RKO (cell line): ENCODE measurements at places on chromosomes 6 and 20.

- DNase-seq = no peak
Measured at GRCh38 chr20:33463332-33464101, 20.0 kb upstream of the SNTA1 start.

DNA sequence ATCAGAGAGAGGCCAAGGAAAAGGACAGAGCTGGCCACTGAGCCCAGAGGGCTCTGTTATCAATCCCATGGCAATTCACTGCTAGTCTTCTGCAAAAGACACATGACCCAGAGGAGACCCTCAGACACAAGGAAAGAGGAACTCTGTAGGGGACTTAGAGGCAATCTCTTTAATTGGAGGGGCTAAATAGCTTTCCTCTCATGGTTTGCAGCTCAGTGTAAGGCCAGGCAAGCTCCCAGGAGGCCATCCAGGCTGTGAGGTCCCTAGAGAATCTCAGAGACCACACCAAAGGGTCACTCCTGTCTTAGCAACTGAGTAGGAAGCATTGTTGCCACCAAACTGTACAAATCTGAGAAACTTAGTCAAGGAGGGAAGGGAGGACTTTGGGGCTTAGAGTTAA lies 10.0 kb upstream of the HLA-DOA start:
- no peak for DNase-seq

DNA sequence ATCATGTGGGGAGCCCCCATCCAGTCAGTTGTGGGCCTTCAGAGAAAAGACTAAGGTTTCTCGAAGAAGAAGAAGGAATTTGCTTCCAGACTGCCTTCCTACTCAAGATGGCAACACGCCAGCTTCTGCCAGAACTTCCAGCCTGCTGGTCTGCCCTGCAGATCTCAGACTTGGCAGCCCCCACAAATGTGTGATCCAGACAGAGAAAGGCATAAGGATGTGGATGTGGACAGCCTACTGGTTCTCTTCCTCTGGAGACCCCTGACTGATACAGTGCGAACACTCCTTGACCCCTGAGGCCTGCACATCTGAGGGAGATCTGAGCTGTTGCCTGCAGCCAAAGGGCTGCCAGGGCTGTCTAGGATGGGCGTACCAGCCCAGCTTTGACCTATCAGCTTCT lies 8.6 kb downstream of the GABRR1 start:
- no peak for DNase-seq

DNA sequence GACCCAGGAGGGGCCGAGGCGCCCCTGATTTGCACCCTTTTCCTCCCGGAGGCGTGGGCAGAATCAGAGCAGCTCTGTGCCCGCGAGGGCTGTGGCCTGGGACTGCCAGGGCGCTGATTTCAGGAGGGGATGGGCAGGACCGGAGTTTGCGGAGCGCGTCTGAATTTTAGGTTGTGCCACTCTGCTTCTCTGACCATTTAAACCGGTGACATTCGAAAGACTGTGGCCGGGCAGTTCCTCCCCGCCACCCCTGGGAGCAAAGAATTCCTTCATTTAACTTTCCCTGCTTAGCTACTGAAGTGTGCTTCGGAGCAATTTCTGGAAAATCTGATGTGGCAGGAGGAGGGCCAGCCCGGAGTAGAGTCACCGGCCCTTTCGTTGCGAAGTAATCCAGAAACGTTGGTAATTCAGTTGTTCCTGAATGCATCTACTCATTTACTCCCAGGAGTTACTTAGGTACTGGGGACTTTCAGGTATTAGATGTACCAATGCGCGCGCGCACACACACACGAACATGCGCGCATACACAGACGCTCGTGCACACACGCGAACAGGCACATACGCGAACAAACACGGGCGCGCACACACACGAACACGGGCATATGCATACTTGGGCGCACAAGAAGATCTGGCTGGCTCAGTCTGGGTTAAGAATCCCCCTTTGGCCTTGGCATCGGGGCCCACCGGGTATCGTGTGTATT lies 568 bp downstream of the CCDC170 start:
- peak; percentile 69 for DNase-seq

GRCh38 chr6:31899215-31899614 lies 1.7 kb upstream of the EHMT2 start:
- no peak for DNase-seq

- DNase-seq = no peak
Measured at GRCh38 chr20:50471231-50471630, 39.0 kb upstream of the PTPN1 start.

- peak; percentile 18 for DNase-seq
Measured at GRCh38 chr20:2693286-2694007, 867 bp downstream of the EBF4 start.

DNA sequence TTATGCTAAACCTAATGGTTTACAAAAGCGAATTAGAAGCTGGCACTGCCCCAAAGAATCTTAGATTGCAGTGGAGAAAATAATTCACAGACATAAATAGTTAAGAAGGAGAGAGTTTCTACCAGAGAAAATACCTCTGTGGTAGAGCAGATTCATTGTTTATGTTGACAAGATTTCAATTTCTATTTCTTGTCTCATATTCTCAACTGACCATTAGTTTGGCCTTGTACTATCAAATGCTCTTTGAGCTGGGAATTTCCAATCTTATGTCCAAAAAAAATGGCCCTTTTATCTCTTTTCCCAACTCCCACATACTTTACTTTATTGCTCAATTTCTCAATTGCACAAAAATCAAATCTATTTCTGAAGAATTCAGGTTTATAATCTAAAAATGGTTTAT lies 804.1 kb upstream of the CITED2 start:
- no peak for DNase-seq

DNA sequence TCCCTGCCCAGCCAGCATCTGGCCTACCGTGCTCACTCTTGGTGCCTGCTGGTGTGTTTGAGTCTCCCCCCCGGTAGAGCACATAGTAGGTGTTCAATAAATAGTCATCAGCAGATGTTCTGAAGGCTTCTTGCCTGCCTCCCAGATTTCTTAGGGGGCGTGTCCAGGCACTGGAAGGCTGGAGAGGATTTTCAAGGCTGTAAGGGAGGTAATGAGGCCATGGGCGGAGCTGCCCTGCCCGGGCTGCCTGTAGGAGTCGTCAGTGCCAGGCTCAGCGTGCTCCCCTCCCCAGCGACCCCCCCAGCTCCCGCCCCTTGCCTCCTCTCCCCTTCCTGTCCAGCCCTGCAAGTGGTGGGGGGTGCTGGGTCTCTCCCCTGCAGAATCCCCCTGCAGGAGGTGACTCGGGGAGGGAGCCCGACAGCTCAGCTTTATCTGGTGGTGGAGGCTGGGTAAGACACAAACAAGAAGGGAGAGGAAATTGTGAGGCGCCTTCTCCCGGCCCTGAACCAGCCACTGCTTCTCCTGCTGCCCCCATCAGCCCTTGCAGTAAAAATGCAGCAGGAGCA lies 55.9 kb downstream of the BCAS4 start:
- DNase-seq = no peak

DNA sequence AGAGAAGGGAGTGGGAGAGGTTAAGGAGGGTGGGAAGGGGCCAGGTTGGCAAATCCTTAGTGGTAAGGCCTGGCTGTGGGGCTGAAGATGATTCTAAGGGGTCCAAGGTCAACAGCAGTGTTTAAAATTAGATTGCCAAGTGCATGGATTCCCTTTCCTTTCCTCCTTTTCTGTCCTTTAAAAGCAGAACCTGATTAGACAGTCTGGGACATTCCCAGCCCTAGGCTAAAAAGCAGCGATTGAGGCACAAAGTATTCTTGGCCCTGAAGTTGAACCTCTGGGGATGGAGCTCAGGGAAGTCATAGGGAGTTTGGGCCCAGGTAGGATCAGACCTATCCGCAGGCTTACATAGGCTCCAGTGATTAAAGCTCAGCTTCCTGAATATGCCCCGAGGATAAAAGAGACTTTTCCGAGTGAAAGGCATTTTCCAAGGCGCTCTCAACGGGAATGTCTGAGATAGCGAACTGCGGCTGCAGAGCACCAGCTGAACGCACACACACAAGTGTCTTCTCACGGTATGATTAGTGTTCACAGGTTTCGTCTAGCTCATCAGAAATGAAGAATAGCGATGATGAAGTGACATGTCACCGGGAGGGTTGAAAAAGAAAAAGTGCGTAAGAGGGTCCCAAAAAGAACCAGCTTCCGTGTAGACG lies 787 bp upstream of the CARMIL1 start:
- no peak for DNase-seq

GRCh38 chr20:4605166-4605565 lies 116.5 kb upstream of the PRND start:
- DNase-seq = no peak

GRCh38 chr6:165692106-165692653 lies 29.1 kb upstream of the PDE10A start:
- DNase-seq = no peak

DNA sequence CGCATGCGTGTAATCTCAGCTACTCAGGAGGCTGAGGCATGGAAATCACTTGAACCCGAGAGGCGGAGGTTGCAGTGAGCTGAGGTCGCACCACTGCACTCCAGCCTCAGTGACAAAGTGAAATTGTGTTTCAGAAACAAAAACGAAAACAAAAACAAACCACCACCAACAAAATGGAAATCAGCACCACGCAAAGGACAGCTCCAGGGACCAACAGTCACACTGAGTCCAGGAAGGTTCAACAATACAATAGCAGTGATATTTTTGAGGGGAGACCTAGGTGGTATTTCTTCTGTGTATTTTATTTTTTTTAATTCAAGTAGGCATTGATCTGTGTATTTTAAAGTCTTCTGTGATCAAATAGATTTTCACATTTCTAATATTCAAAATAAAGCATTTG lies 9.8 kb downstream of the HLA-F start:
- DNase-seq = no peak

- no peak for DNase-seq
Measured at GRCh38 chr6:143369971-143370370, 80.5 kb downstream of the ADAT2 start.

DNA sequence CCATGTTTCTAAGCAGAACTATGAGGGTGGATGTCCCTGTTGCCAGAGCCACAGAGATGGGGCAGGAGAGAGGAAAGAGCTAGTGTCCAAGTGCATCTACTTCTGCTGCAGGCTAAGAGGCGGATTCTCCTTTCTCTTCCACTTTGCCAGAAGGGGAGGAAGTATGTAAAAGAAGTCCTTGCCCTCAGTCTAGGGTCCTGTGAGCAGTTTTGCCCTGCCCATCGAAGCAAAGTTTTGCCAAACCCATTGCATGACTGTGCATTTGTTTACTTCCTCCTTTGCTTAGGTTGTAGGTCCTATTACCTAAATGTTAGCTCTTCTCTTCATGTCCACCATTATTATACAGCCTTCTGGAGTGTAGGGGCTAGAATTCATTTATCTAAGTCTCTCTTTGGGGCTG lies 106.2 kb upstream of the ARMC2 start:
- DNase-seq = no peak

DNA sequence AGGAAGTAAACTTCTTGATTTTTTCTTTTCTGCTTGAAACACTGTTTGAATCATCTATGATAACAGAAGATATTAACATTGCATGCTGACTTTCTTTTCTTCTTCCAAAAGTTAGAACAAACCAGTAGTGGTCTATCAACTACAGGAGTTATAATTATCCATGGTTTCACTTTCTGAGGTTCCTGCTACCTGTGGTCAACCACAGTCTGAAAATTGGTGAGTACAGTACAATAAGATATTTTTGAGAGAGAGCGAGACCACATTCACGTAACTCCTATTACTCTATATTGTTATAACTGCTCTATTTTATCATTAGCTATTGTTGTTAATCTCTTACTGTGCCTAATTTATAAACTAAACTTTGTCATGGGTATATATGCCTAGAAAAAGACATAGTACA lies 86.1 kb downstream of the MAP7 start:
- no peak for DNase-seq

- no peak for DNase-seq
Measured at GRCh38 chr6:151018046-151018445, 152.5 kb downstream of the MTHFD1L start.

GRCh38 chr6:32113386-32114352 lies 4.5 kb upstream of the TNXB start:
- peak; percentile 54 for DNase-seq

- DNase-seq = no peak
Measured at GRCh38 chr20:45732199-45732598, 10.1 kb downstream of the SPINT4 start.

DNA sequence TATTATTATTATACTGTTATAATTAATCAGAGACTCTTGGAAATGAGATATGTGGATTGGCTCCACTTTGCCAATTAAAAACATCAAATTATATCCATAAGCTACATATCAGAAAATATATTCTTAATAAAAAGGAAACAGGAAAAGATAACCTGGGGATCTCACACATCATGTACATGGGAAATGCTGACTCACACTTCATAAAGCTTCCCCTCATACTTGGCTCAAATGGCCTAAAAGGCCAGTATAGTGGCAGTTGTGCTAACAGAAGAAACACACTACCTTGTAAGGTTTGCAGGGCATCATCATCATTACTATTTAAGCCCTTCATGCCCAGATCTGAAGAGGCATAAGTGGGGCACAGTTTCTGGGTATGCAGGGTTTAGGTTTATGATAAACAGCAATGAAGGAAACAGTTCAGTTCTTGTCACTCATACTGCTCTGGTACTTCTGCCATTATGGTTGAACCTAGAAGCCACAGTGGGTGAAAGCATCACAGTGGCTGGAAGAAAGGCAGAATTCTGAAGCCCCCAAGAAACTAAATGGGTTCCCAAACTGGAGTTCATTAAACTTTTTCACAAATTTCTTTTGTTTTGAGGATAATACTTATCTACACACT lies 60.6 kb downstream of the BTBD9 start:
- DNase-seq = no peak

DNA sequence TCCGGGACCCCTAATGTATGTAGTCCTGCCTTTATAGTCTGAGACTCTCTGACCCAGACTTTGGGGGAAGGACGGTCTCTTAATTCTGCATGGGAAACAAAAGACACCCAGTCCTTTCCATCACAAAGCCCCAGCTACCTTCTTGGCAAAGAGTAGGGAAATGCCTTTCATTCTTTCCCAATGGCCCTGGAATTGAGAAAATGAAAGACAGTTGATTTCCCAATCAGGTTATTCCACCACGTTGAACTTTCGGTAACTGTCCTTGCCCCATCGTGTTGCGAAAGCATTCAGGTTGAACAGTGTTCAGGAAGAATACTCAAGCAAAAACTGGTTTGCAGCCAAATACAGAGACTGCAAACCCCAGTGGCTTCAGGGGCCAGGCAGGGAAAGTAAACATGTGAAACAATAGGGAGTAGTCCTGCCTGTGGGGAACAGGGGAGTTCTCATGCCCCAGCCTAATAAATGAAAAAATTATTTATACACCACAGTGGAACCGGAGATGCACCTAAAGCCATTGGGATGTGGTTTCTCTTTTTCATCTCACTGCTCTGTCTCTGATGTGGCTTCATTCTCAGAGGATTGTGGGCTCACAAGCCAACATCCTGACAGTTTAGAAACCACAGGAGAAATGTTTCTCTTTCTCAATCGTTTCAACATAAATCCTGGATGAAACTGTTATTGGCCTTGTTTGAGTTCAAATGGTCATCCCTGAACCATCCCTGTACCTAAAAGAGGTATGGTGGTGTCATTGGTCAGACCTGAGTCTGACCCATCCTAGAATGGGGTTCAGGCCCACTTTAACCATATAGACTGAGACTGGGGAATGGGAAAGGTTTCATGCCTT lies 44.2 kb upstream of the SLC9A8 start:
- DNase-seq = no peak

DNA sequence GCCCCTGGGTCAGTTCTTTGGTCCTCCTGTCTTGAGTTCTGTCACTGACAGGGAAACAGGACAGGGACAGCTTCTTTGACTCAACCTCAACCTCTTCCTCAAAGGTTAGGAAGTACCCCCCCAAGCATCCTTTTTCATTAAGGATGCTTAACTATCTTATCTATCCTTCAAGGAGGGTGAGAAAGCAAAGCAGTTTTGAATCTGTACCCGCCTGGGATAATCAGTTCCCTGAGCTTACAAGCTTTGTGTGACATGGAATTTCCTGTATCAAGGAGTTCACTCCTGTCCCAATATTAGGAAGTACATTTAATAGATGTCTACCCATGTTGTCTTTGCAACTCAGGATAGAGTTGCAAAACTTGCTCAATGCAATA lies 31.1 kb upstream of the PIM1 start:
- no peak for DNase-seq
